ENCODE measurements at places on chromosomes 6 and 20. TPM values are rescaled to one million over a fixed set of nuclear protein-coding genes. Genes with fewer than 3 reads are reported as not detected.
A peak's percentile ranks its signal among the peaks of the same experiment; 100 is the strongest.

DNA sequence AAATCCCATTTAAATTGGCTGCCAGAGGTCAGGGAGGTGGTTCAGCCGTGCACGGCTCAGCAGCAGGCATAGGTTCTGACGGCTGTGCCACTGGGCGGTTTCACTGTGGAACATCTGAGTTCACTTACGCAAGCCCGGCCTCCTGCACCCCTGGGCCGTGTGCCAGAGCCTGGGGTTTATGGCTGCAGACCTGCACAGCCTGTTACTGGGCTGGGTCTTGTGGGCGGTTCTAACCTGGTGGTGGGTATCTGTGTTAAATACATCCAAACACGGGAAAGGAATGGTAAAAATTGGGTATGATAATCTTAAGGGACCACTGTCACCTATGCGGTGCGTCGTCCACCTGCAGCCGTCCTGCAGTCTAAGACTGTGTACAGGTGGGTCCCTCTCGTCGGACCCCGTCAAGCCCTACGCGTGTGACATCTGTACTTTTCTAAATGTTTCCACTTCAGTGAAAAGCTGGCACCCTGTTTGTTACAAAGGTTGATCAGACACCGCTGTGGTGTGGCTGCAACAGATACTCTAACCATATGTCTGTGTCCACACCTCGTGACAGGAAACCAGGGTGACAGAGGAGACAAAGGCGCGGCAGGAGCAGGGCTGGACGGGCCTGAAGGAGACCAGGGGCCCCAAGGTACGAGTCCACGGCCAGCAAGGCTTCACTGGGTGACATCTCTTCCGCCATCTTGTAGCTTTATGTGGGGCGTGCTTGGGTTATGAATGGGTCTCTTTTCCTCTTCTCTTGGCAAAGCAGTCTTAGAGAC is 21.5 kb downstream of the COL9A3 start:
- no peak overlapping the region for H3K27ac ChIP-seq
- H3K4me3 ChIP-seq: no peak overlapping the region
- peaks cover 4% of the 10 kb centered on the region for H3K27me3 ChIP-seq
- H3K4me1 ChIP-seq: peaks cover 5% of the 10 kb centered on the region

Gene NKX2-2
- total RNA-seq: not detected

DNA sequence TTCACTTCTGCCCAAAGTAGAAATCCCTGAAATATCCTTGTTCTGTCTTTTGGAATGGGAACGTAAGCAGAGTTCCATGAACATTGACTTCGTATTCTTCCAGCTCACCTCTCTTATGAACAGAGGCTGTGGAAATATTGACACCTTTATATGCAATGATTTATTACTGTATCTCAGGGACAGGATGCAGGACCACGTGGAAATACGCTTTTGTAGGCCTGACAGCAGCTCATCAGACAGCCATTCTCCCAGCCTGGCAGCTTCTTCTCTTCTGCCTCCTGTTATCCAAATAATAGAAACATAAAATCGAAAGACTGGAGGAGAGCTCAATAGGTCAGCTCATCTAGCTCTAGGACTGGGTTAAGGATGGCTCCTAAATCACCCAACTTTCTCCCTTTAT is 106.2 kb upstream of the DTNBP1 start:
- H3K27ac ChIP-seq: no peak overlapping the region
- no peaks in the 10 kb centered on the region for H3K27me3 ChIP-seq
- no peak overlapping the region for H3K4me3 ChIP-seq
- no peak for DNase-seq

Gene SIM1
- total RNA-seq: not detected

GRCh38 chr6:6723921-6724538 is 135.5 kb downstream of the LY86 start:
- peaks cover 4% of the 10 kb centered on the region for H3K27me3 ChIP-seq
- H3K4me1 ChIP-seq: peaks cover 4% of the 10 kb centered on the region
- no peaks in the 10 kb centered on the region for H3K36me3 ChIP-seq
- no peak for DNase-seq

GRCh38 chr6:5135788-5136376 is 50.7 kb downstream of the PPP1R3G start:
- no peak overlapping the region for H3K4me3 ChIP-seq
- no peaks in the 10 kb centered on the region for H3K27me3 ChIP-seq
- no peaks in the 10 kb centered on the region for H3K36me3 ChIP-seq
- peak; percentile 44 for DNase-seq
- H3K27ac ChIP-seq: no peak overlapping the region

GRCh38 chr6:17178326-17178725 is 76.5 kb downstream of the STMND1 start:
- no peaks in the 10 kb centered on the region for H3K36me3 ChIP-seq
- DNase-seq: no peak
- no peak overlapping the region for H3K27ac ChIP-seq

Gene SNX21
- 1.3 TPM for total RNA-seq

Gene SRSF12
- 0.78 TPM for total RNA-seq
